Muscle of leg (tissue), 16 donors: ENCODE measurements at places on chromosomes 6 and 20. TPM values are rescaled to one million over a fixed set of nuclear protein-coding genes. Genes with fewer than 3 reads are reported as not detected.

- no peaks in the 10 kb centered on the region for H3K4me1 ChIP-seq
- H3K27me3 ChIP-seq, result peaks cover 12% of the 10 kb centered on the region
- no peak for DNase-seq
- H3K4me3 ChIP-seq, result no peak overlapping the region
Measured at GRCh38 chr20:63087872-63088680, 81.3 kb upstream of the BHLHE23 start.

GRCh38 chr6:52760105-52760765 is 3.0 kb downstream of the GSTA2 start:
- no peaks in the 10 kb centered on the region for H3K36me3 ChIP-seq
- H3K4me1 ChIP-seq, result no peaks in the 10 kb centered on the region
- no peak for DNase-seq
- H3K4me3 ChIP-seq, result no peak overlapping the region

DNA sequence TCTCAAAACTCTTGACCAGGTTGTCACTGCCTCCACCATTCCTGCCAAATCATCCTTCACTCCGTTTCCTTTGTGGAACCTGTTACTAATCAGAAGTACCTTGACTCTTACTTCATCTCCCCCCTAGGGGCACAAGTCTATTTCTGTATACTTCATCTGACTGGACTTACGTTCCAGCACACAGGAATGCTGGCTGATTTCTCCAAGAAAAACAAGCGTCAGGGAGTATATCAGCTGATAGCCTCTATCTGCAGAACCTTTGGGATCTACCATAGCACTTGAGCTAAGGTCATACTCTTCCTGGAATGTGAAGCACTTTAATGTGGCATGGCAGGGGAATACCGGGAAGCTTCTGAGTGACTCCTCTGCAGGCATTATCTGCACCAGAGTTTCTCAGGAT is 178.1 kb upstream of the MOCS1 start:
- no peaks in the 10 kb centered on the region for H3K36me3 ChIP-seq
- H3K4me3 ChIP-seq, result no peak overlapping the region
- DNase-seq, result peak; percentile 1
- H3K4me1 ChIP-seq, result no peaks in the 10 kb centered on the region
- peaks cover 3% of the 10 kb centered on the region for H3K27me3 ChIP-seq
- no peak overlapping the region for H3K27ac ChIP-seq

DNA sequence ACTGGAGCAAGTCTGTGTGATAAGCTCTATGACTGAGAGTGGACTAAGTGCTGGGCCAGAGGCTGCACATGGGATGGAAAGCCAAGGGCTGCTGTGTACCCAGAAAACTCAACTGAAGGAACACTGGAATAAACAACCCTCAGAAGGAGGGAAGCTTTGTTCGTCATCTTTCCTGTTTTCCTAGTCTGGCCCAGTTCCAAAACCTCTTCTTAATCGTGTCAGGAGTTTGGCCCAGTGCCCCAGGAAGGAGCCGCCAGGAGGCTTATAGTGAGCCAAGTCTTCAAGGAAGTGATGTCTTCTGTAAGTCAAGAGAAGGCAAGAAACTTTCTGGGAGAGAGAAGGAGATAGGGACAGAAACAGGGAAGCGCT is 23.3 kb upstream of the TOP1 start:
- peak overlapping the region; percentile 54 for H3K27ac ChIP-seq
- H3K27me3 ChIP-seq, result no peaks in the 10 kb centered on the region
- no peaks in the 10 kb centered on the region for H3K36me3 ChIP-seq
- DNase-seq, result peak; percentile 93
- H3K4me3 ChIP-seq, result no peak overlapping the region

ENPP4 gene
- total RNA-seq, result 35.4 TPM
